ENCODE measurements at places on chromosomes 6 and 20.

GRCh38 chr6:33323623-33323948, 6.0 kb upstream of the ZBTB22 start:
- no peak for DNase-seq

GRCh38 chr6:81969814-81970213, 217.3 kb upstream of the TENT5A start:
- DNase-seq, result no peak

DNA sequence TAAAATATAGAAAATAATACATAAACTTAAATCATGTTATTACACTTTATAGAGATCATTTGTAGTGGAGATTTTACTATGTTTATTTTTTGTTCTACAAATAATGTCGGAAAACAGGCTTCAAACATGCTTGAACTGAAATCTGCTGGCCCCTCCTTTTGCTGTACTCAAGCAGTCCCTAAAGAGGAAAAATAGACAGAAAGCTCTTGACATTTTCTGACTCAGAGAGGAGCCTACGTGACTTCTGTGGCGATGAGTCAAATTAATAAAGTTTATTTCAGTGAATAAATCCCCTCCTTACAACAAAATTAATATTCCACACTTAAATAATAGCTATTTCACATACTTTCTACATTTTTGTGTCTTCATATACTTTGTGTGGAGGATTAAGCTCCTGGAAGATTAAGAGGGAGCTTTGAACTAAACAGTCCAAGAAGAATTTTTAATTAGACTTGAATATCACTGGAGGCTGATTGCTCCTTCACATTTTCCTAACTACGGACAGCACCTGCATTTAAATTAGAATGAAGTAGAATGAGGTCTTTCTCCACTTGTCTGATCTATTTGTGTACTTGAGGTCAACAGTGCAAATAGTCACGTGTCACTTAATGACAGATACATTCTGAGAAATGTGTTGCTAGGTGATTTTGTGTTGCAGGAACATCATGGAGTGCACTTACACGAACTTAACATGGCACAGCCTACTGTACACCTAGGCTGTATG, 1.7 kb upstream of the TREM1 start:
- no peak for DNase-seq

DNA sequence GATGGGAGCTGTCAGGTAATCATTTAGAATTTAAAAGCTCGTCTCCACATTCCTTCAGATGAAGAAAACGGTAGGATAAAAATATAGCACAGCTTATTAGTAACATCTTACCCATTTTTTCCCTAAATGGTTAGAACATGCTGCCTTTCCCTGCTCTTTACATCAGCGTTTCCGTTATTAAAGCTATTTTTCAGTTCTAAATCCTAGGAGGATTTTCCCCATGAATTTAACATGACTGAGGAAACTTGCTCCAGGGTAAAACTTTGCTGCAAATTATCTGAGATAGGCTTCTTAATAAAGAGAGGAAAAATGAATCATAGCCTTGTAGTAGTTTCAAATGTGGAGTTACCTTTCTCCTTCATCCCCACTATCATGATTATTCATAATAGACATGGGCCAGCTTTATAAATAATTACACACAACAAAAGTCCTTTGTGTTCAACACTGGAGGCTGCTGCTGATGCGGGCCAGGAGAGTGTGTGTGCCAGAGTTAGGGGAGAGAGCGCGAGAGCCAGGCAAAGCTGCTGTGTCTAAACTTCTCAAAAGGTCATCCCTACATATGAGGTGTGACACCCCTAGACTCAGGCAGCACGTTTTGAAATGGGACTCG, 24.4 kb downstream of the MYLIP start:
- DNase-seq, result peak; percentile 69

DNA sequence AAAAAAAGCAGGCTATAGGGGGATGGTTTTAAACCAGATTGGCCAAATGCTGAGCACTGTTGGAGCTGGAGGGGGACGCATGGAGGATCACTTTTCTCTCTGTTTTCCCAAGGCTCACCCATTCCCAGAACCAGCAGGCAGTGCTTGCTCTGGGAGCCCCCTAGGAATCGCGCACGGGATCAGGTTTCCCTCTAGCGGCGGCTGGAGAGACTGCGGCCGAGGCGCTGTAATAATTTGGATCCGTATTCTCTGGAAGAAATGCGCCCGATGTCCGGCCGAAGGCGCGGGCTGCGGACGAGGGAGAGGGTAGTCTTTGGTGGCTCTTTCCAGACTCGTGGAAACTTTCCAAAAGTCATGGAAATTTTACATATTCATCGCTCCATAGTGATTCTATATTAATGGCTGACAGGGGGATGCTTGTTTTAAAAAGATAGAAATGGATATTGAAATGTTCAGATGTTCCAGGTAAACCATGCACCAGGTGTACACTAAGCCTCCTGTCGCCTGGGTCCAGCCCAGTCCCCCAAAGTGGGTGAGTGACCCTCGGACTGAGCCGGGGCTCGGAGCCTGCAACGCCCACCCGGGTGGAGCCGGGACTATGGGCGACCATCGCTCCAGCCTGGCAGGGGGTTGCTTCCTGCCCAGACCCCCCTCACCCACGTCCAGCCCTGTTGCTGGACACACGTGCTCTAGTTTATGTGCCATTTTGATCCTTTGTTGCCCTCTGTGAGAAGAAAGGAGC, 78.7 kb upstream of the PHACTR3 start:
- DNase-seq, result peak; percentile 61

GRCh38 chr6:74063391-74063790, 367.4 kb downstream of the CD109 start:
- DNase-seq, result no peak

DNA sequence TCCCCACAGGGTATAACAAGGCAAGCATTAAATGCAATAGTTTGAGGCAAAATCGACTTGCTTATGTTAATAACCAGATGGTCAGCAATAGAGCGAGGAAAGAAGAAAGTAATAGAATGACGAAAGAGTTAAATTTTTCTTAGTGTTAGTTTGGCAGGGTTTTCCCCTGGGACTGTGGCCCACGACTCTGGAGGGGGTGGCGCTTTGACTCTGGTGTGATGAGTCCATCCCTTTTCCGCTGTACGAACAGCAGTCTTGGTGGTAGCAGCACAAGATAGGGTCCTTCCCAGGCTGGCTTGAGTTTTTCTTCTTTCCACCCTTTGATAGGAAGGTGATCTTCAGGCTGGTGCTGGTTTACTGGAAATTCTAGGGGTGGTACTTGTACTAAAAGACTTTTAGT, 69.2 kb upstream of the GMDS start:
- DNase-seq, result peak; percentile 10

DNA sequence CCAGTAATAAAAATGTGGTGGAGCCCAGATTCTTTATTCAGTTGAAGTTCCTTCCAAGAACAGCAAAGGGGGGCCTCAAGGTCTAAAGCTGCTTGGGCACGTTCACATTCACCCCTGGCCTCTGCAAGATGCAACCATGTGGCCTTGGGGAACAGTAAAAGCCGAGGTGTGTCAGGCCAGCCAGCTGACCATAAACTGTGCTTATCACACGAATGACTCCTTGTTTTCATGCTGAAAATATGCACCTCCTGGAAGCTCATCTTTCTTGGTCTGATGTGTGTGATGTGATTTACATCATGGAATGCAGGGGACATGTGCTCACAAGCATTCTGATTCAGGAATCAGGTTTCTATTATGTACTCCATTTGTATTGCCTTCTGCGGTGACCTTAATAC, 211.6 kb upstream of the MARCKS start:
- DNase-seq, result no peak

Data from Ammon's horn (tissue), 1 donor.